ENCODE measurements at places on chromosomes 16 and 17.
A peak's percentile ranks its signal among the peaks of the same experiment; 100 is the strongest.

DNA sequence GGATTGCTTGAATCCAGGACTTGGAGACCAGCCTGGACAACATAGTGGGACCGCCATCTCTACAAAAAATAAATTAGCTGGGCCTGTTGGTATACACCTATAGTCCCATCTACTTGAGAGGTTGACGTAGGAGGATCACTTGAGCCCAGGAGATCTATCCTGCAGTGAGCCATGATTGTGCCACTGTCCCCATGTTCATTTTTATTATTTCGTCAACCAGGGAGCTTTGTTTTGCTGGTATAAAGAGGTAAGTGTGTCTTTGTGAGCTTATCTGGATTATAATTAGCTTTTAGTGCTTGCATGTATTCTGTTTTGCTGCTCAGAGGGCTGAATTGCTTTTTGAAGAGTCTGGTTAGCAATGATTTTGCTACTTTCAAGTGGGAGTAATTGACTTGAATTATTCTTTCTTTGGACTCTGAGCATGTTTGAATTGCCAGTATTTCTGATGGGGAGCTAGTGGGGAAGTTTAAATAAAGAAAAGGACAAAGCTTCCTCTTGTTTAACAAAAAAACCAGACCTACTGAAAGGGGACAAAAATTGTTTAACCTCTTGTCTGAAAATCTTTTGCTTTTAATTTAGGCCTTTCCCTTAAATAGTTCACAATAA lies 31.6 kb upstream of the BCAS3 start:
- DNase-seq = peak; percentile 47

DNA sequence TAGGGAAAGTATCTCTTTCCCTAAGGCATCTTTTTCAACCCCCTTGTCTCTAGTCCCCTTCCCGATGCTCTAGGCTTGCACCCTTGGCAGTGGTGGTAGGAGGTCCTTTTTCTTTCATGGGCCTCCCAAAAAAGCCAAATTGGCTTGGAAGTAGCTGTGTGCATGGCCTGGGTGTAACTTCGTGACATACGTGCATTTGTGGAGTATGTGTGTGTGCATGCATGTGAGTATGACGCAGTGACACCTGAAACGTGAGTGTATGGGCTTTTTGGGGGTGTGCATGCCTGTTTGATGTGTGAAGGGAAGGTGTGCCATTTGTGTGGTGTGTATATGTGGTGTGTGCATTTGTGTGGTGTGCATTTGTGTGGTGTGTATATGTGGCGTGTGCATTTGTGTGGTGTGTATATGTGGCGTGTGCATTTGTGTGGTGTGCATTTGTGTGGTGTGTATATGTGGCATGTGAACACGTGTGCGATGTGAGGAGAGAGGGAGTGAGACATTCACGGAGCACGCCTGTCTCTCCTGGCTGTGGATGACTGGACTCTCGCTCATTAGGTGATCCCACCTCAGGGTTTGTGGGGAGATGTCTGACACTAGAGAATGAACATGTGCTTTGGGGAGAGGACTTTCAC lies 15.7 kb downstream of the IGFBP4 start:
- no peak for DNase-seq

DNA sequence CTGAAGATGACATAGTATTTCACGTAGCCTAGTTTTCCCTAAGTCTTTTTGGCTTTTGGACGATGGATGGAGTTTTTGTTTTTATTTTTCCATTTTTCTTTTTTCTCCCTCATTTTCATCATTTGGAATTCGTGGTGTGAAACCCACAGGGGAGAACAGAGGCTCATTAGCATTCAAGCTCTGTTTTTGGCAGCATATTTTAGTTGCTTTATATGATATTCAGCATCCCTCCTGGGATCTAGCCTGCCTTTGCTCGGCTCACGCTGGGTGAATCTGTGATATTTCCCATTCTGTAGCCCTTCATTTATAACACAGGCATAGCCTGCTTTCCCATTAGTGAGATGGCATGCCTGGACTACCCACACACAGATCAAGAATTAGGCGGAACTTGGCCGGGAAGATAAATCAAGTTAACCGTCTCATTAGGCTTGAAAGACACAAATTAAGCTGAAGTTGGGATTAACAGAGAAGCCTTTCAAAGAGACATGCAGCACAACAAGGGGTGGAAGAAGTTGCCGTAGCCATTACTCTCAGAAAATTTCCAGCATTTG lies 20.1 kb upstream of the CLEC19A start:
- DNase-seq = no peak

GRCh38 chr16:73053364-73054124 lies 5.6 kb upstream of the ZFHX3 start:
- peak; percentile 32 for DNase-seq

DNA sequence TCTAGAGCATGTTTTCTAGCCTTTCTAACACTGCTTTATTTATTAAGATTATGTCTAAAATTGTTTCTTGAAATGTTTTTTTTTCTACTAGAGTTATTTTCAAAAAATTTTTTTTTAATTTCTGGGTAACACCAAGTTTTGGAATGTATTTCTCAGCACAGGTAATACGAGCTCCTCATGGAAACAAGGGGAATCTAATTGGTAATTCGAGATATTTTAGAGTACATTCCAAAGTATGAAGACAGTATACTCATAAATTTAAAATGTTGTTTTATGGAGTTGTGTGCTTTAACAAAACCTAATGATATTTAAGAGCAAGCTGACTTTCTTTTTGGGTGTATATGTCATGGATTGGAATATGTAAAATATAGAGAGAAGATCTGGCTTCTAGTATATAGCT lies 42.4 kb downstream of the OMG start:
- DNase-seq = no peak

GRCh38 chr17:50076221-50076590 lies 18.9 kb upstream of the PDK2 start:
- DNase-seq = no peak

GRCh38 chr17:59331929-59332748 lies 684 bp downstream of the YPEL2 start:
- no peak for DNase-seq

- no peak for DNase-seq
Measured at GRCh38 chr17:50785946-50786570, 18.7 kb upstream of the ANKRD40CL start.

DNA sequence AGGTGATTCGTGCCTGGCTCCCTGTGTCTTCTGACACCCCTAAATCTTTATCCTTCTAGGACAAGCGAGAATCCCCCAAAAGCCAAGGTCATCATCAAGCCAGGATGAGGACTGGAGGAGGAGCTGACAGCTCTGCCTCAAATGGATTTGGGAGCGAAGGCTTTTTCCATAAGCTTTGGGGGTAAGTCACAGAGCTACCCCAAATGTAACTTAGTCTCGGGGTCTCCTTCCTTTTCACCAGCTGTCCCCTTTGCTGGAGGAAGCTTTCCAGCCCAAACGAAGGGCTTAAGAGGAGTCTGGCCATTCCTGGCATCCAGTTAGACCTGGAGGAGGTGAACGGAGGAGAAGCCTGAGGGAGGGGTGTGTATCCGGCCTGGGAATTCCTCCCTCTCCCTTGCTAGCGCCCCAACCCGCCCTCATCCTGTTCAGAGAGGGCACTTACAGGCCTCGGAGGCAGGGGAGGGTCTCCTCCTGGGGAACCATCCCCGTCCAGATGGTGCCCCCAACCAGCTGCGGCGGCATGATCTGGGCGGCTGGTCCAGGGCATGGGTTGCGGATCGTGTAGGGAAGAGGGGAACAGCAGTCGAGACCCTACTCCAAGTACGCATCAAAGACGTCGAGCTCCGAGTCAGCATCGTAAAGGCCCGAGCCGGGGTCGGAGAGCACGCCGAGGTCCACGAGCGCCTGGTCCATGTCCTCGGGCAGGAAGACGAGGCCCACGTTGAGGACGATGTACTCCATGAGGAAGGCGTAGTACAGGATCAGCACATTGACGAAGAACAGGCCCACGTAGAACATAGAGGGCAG lies 938 bp downstream of the DEXI start:
- DNase-seq = no peak

GRCh38 chr16:11135464-11135973 lies 120.5 kb downstream of the SOCS1 start:
- DNase-seq = no peak

GRCh38 chr17:3893003-3893719 lies at the start of gene CAMKK1:
TSS of gene CAMKK1 (minus strand) at chr17:3893053. CDS start at chr17:3885687, 7,366 bp downstream.
- peak; percentile 80 for DNase-seq

DNA sequence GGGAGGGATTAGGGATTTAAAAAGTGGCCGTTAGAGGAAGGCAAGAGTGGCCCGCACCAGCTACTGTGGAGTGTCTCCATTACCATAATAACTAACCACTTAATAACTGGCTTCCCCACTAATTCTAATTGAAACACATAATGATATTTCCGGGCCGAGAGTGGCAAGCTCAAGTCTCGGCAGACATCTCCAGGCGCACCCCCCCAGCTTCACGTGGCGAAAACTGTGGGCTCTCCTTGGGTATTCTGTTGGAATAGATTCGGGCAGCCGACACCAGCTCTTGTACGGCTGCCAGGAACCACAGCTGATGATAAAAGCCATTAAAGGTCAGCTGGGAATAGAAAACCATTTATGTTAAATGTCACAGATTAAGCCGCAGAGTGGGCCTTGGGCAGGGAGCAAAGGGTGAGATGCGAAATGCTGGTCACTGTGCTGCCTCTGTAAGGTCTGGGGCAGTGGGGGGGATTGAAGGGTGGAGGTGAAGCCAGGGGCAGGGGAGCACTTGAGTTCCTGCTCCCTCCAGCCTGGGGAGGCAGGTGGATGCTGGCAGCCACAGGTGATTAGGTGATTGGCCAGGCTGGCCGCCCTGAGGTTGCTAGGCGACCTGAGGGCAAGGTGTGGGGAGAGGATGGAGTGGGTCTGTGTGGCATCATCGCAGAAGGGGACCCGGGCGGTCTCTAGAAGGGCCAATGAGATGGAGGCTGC lies 115.6 kb upstream of the SDK2 start:
- peak; percentile 63 for DNase-seq

DNA sequence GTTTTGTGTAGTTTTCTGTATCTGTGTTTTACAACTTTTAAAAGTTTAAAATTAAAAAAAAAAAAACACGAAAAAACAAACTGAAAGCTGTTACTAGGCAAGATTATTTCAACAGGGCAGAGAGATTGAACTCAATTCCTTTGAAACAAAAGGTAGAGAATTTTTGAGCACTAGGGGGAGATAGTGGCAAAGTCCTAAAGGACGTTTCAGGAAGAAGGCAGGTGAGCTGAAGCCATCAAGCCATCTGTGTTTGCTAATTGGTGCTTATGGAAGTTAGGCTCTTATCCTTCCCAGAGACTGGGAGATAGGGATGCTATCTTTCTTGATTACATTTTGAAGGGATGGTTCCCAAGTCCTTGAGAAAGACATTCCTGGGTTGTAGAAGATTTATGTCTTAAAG lies 70.6 kb upstream of the CLEC3A start:
- DNase-seq = peak; percentile 43

- DNase-seq = no peak
Measured at GRCh38 chr16:89422527-89422904, 67.8 kb downstream of the ANKRD11 start.

DNA sequence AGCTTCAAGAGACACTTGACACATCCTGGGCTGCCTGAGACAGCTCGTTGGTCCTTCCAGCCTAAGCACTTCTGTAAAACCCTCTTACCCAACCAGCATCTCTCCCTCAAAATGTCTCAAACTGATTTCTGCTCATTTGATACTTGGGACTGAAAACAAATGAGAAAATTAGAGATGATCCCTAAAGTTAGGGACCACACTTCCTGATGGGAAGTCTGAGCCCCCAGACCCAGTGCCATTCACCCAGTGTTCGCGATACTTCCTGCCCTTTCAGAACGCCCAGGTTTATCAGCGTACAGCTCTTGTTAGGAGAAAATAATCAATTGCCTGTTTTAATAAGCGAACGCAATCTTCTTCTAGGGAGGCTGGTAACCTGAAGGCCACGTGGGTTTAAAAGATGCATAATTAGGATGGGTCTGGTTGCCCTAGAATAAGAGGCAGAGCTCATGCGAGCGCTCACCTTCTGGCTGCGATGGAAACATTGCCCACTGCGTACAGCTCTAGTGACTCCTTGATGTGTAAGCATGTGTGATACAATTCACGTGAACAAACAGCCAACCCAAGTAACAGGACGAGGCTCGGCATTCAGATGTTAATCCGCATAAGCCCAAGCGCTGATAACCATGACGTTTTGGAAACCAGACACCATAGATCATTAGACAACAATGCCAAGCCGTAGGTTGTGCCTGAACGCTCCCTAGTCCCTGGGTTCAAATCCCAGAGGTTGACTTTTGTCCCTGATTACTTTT lies 213.1 kb downstream of the FOXL1 start:
- DNase-seq = no peak

- DNase-seq = no peak
Measured at GRCh38 chr16:71410146-71410545, 31.7 kb downstream of the TLE7 start.

- no peak for DNase-seq
Measured at GRCh38 chr16:75762746-75763145, 36.5 kb upstream of the CPHXL start.

DNA sequence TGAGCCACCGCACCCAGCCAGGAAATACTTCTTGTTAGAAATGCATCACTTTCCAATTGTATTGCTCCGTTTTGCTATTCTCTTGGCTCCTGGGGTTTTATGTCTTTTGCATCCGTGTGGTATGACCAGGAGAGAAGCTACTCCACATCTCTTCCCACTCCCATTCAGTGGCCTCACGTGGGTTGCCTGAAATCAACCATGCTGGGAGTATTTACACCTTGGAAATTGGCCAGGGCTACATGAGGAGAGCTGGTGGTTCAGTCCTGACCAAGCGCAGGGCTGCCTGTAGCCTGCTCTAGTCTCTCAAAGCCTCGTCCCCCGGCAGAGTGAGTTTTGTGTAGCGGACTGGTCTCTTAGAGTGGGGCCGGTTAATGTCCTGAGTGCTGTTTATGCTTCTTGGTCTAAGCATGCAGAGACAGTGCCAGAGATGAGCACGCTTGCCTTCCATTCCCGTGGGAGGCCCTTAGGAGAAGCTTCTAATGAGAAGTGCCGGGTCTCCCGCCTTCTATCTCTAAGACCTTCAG lies 3.8 kb downstream of the WFDC1 start:
- DNase-seq = no peak

GRCh38 chr16:30934827-30935557 lies 11.6 kb downstream of the FBXL19 start:
- DNase-seq = peak; percentile 71

- DNase-seq = no peak
Measured at GRCh38 chr17:82332669-82333278, 792 bp downstream of the SECTM1 start.

GRCh38 chr17:27200476-27200875 lies 93.4 kb upstream of the WSB1 start:
- no peak for DNase-seq

DNA sequence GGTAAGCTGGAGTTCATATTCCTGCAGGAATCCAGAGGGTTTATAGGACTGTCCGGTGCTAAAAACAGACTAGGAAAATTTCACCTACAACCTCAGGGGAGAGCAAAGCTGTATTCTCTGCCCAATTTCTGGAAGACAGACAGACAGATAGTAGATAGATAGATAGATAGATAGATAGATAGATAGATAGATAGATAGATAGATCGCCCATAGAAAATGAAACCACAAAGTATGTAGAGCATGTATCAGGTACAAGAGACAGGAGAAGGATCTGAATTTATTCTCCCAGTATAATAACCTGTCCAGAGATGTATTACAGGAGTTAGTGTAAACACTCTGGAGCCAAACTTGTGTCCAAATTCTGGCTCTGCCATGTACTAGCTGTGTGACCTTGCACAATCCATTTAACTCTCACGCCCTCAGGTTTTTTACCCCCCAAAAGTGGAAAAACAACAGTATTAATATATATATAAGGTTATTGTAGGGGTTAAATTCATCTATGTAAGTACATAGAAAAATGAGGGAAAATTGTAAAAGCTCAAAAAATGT lies 2.1 kb upstream of the ABCA6 start:
- DNase-seq = no peak

GRCh38 chr17:28570716-28571360 lies 486 bp downstream of the PIGS start:
- DNase-seq = peak; percentile 27

Measured in SK-MEL-5 (cell line).